ENCODE measurements at places on chromosomes 6 and 20.

DNA sequence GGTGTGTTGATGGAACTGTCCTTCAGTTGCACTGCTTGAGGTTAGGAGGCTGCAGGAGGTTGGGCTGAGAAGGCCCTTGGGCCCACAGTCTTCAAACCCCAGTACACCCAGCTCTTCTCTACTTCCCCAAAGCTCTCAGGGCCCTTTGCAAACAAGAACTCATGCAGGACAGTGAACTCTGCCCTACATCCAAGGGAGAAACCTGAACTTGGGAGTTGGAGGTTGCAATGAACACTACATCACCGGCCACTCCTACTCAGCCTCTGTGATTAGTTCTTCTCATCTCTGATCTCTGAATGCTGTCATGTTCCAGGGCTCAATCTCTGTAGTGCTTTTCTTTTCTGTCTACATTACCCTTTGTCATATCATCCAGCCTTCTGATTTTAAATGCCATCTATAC lies 148.5 kb upstream of the PDE7B start:
- no peak for DNase-seq

- no peak for DNase-seq
Observed at GRCh38 chr6:35368038-35368887, 25.9 kb downstream of the PPARD start.

DNA sequence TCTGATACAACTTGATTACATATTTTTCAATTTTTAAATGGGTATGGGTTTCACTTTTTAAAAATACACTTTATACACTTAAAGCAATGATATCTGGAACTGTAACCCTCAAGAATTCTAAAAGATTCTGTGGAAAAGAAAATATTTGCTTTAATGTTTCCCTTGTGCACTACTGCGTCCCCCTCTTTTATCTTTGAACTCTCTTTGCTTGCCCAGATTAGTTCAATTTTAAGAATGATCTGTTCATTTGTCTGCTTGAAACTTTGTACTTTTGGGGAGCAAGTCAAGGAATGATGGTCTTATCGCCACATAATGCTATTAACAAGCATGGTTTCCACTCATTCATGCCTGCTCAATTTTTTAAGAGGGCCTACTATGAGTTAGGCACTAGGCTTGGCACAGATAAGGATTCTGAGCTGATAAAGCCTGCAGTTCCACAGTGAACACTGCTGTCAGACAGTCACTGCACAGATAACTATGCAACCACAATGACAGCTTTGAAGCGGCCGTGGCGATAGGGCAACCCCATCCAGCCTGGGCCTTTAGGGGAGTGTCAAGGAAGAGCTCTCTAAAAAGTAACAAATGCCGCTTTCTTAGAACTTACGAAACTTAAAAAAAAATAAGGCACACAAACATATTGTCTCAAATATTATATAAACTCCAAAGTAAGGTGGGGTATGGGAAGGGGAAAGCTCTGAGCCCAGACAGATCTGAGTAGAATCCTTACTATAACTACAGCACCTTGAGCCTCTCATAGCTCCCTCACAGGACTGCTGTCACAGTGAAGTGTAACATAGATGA lies 29.7 kb downstream of the FYN start:
- no peak for DNase-seq

- DNase-seq: no peak
Observed at GRCh38 chr6:163547287-163547686, 132.8 kb downstream of the QKI start.

DNA sequence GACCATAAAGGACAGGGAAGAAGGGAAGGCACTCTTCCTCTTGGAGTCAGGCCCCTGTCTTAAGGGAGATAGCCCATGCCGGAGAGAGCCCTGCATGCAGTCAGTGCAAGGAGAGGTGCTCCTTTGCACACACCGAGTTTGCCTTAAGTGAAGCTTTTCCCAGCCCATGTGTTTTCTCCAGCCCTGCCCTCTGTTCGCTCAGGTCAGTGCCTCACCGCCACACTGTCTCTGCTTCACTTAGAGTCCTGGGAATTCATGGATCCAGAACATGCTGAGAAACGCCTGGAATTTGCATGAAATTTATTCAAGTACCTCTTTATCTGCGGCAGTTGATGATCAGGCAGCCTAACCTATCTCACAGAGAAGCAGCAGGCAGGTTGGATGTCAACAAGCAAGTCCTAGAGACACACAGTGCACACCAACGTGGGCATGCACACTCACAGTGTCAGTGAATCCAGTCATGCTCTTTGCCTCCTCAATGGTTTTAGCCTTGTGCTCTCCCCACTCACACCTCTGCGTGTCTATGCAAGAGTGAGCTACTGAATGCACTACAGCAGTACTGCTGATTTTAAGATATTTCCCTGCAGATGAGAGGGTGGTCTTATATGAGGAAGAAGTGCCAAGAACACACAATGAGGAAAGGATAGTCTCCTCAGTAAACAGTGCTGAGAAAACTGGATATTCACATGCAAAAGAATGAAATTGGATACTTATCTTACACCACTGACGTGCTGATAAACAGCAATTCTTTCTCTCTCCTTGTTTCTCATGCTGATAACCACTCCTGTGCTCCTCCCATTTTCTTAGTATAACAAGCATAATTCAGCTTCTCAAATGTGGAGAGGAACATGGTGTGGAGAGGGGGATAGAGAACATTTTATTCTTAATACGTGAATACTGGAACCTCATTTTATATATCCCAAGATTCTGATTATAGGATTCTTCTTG lies 295.1 kb upstream of the CDYL start:
- DNase-seq: no peak

DNA sequence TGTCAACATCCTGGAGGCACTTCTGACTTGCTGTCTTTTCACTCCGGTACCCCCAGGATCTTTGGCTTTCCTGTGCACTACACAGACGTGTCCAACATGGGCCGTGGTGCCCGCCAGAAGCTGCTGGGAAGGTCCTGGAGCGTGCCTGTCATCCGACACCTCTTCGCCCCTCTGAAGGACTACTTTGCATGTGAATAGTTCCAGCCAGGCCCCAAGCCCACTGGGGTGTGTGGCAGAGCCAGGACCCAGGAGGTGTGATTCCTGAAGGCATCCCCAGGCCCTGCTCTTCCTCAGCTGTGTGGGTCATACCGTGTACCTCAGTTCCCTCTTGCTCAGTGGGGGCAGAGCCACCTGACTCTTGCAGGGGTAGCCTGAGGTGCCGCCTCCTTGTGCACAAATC lies 12.0 kb upstream of the MAPRE1 start:
- no peak for DNase-seq

DNA sequence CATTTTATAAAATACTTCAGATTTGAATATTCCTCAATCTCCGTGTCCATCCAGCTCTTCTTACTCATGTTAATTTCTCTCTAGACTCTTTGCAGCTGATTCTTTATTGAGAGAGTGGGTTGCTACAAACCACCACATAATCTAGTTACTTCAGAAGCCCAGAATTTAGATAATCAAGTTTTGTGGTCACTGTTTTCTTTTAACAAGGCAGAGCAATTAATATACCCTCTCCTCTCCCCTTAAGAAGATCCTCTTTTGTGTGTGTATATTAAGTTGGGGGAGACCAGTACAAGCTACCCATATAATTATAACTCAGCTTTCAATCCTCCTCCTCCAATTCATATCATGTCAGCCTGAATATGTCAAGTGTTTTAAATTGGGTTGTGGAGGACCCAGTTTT lies 95.1 kb downstream of the IRAK1BP1 start:
- DNase-seq: no peak

- no peak for DNase-seq
Observed at GRCh38 chr6:23325065-23325464, 755.7 kb downstream of the HDGFL1 start.

DNA sequence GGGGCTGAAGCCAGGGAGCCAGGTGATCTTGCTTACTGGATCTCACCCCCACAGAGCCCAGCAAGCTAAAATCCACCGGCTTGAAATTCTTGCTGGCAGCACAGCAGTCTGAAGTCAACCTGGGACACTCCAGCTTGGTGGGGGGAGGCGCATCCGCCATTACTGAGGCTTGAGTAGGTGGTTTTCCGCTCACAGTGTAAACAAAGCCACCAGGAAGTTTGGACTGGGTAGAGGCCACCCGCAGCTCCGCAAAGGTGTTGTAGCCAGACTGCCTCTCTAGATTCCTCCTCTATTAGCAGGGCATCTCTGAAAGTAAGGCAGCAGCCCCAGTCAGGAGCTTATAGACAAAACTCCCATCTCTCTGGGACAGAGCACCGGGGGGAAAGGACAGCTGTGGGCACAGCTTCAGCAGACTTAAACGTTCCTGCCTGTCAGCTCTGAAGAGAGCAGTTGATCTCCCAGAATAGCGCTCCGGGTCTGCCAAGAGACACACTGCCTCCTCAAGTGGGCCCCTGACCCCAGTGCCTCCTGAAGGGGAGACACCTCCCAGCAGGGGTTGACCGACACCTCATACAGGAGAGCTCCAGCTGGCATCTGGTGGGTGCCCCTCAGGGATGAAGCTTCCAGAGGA lies 206.3 kb upstream of the KHDRBS2 start:
- no peak for DNase-seq

DNA sequence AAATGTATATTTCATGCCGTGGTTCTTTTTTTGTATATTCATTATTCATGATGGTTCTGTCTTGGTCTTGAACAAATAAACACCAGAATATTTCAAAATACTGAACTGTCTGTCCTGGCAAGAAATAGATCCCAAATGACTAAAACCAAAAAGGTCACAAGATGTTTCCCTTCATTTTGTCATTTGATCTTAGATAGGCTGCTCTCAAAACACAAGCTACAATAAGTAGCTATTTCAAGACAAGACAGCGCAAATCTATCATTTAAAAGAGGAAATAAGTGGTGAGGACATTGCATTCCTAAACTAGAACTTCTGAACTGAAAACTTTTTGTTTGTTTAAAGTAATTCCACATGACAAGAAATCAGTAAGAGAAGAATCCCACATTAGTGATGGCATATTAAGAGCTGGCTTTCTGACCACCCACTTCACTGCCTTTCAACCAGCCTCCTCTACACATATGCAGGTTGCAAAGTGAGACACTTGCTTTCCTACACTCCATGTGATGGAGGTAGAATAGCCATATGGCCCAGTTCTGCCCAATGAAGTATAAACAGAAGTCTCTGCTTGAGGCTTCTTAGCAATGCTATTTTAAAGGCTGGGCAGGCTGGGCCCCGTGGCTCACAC lies 54.4 kb upstream of the CCDC28A start:
- DNase-seq: peak; percentile 17

DNA sequence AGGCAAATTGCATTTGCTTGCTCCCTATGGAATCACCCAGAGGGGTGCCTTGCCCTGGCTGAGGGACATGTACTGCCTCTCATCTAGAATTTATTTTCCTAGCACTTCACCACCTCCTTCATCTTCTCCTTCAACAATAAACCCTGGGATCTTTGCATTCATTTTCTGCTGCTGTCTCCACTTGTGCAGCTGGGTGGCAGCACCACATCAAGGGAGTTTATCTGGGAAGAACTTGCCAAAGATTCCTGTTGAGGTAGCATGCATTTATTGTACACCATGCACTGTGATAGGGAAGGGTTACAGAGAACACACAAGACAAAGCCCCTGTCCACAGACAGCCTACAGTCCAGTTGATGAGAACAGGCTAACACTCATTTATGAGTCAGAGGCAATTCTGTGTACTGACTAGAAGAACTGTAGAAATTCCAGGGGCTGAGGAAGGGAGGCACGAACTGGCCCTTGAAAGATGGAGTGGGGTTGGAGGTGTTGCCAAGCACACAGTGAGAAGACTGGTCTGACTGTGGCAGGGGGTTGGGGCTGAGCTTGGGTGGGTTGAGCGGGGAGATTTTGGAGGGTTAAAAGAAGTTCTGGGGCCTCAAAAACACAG lies 17.5 kb downstream of the C20orf173 start:
- peak; percentile 49 for DNase-seq

DNA sequence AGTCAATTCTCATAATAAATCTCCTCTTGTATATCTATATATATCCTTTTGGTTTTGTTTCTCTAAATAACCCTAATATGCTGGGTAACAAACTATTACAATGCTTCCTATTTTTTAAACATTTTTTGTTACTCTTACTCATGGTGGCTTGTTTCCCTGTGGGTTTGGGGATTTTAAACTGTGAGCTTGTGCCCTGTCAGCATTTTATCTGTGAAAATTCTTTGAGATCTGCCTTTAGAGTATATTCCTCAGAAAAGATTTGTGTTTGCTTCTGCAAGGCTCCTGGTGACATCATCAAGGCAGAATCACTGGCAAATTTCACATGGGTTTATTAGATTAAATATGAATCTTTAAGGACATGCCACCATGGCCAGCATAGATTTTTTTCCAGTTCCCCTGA lies 273.6 kb downstream of the LRFN2 start:
- no peak for DNase-seq

DNA sequence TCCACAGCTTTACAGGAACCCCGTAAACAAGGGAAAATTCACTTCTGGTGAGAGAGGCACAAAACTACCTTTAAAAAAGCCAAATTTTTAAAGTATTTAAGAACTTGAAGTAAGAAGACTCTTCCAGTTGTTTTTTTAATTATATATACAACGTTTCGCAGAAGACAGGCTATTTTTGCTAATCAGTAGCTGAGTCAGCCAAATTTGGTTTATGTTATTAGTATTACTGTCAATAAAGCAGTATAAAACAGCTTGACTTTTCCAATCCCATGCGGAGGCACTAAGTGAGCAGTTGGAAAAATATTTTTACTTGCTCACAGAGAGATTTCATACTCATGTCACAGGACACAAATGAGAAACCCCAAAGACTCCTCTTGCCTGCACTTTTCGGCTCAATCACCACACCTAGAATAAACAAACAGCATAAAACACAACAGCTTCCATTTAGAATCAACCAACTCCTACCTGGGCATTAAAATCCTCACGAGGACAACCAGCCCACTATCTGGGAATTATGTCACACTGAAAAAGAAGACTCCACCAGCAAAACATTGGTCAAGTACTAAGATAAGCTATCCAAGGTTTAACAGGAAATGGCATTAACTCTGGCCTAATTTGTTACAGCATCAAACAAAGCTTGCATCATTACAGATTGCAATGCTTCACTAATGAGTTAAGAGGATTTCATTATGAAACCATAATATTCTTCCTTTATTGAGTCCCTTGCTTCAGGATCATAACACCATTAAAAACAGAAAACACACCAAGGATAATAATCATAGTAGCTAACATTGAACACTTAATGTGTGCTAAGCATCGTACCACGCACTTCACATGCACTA lies 26.3 kb downstream of the ELOVL5 start:
- DNase-seq: no peak

- peak; percentile 87 for DNase-seq
Observed at GRCh38 chr20:208942-209566, 18.0 kb upstream of the DEFB129 start.

- peak; percentile 63 for DNase-seq
Observed at GRCh38 chr20:16537025-16537665, 36.1 kb downstream of the KIF16B start.

Measured in Kasumi-1 (cell line).